ENCODE measurements at places on chromosomes 7 and 10.

- no peak for DNase-seq
Observed at GRCh38 chr7:18464830-18465229, 30.7 kb upstream of the HDAC9 start.

- DNase-seq = no peak
Observed at GRCh38 chr10:88209231-88209630, 345.8 kb downstream of the PTEN start.

- DNase-seq = peak; percentile 1
Observed at GRCh38 chr10:11255796-11256444, 238.2 kb downstream of the CELF2 start.

- DNase-seq = no peak
Observed at GRCh38 chr10:130636313-130636930, 500.2 kb downstream of the GLRX3 start.

DNA sequence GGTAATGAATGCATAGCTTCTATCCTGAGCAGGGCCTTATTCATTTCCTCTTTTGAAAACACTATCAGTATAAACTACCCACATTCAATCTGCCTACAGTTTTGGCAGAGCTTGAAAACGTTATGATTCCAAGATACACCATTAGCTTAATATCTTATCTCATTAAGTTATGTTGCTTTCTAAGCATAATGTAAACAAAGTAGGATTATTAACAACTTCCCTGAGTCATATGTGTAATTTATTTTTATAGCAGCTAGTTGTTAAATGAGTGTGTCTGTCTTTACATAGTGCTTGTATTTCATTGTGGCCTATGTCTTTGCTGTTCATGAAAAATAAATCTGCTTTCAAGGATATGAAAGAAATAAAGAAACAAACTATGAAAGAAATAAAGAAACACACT is 106.2 kb upstream of the DLX6 start:
- no peak for DNase-seq

DNA sequence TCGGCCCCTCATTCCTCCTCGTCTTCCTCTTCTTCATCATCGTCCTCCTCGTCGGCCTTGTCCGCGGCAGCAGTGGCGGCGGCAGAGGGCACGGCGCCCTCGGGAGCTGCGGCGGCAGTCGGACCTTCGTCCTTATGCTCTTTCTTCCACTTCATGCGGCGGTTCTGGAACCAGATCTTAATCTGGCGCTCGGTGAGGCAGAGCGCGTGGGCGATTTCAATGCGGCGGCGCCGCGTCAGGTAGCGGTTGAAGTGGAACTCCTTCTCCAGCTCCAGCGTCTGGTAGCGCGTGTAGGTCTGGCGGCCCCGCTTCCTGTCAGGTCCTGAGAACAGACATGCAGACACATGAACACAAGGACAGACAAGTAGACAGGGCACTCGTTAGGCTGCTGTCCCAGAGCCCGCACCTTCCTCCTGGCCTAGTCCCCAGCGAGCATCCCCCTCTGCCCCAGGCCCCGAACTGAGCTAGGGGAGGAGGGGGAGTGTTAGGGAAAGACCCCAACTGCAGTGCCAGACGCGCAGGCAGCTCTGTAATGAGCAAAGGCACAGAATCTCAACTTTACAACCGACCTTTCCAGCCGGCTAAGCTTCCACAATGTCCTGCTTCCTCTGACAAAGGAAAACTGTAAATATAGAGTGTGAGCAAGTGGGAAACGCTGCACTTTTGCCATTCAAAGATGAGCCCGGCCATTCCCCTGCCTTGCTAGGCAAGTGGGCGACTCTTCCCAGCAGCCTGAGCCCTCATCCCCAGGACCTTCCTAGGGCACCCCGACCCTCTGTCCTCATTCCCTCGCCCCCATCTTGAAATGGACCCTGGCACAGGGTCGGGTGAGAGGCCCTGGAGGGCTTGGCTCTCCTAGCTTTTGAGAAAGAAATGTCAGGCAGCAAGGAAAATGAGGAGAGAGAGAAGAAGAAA is 1.3 kb downstream of the HOXA7 start:
- no peak for DNase-seq

- DNase-seq = no peak
Observed at GRCh38 chr7:52473756-52474155, 561.7 kb upstream of the POM121L12 start.

DNA sequence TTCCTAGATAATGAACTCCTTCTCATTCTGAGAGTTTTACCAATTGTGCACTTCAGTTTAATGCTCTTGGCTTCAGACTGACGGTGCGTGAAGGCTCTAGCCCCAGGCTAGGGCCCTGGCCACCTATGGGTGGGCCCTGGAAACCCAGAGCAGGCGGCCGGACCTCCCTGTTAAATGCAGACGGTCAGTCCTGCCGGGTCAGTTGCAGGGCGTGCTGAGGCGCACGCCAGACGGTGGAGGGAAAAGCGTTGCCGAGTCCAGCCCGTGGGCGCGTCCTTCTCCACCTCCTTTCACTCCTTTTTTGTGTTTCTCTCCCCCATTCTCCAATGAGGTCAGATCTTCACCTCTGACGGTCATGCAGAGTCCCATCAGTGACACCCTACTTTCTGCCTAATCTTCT is 2.3 kb downstream of the DPYSL4 start:
- DNase-seq = no peak

GRCh38 chr10:11870461-11870780 is 47.3 kb downstream of the PROSER2 start:
- no peak for DNase-seq

- no peak for DNase-seq
Observed at GRCh38 chr7:43653466-43653865, 70.6 kb downstream of the STK17A start.

GRCh38 chr7:127652333-127653248 is 597 bp downstream of the SND1 start:
- DNase-seq = no peak

DNA sequence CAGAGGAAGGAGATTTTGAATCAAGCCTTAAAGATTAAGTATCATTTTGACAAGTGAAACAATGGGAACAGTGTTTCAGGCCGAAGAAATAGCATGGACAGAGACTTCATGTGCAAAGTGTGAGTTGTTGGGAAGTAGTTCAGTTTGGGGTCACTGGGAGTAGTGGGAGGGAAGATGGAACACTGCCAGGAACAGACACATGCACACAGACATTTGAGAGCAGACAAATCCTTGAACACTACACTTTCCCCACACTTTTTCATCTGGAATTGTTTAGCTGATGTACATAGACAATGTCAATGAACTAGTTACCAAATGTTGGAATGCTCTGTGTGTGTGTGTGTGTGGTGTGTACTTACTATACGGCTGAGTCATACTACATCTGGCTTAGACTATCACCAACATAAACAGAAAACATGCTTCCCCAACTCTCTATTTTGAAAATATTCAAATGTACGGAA is 52.4 kb upstream of the LRRC17 start:
- no peak for DNase-seq

GRCh38 chr10:32408690-32409089 is 37.2 kb upstream of the CCDC7 start:
- DNase-seq = no peak

GRCh38 chr7:48617993-48618392 is 306.4 kb upstream of the CDC14C start:
- DNase-seq = no peak

DNA sequence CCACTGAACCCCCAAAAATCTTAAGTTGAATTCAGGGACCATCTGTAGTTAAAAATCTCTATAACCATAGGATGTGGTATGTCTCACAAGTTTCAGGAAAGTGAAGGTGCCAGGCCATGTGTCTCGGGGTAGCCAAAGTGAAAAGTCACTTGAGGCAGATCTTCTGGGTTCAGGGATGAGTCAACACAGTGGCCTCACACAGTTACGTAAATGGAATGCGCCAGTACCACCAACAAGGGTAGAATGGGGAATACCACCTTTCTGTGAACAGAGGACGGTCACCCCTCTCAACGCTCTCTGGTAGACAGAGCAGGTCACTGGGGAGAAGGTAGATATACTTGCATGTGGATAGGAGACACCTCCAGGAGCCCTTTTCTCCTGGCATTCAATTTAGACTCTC is 71.4 kb downstream of the ELMO1 start:
- DNase-seq = no peak

- no peak for DNase-seq
Observed at GRCh38 chr7:103727982-103728610, 261.4 kb downstream of the RELN start.

- peak; percentile 67 for DNase-seq
Observed at GRCh38 chr7:158000160-158000559, 587.5 kb downstream of the PTPRN2 start.

- DNase-seq = peak; percentile 64
Observed at GRCh38 chr10:45373576-45374349, at the start of gene ALOX5. TSS of gene ALOX5 (plus strand) at chr10:45374216. CDS start at chr10:45374280, 64 bp downstream.

- peak; percentile 99 for DNase-seq
Observed at GRCh38 chr7:44200699-44201461, at the start of gene YKT6. TSS of gene YKT6 (plus strand) at chr7:44200978. CDS start at chr7:44201136, 158 bp downstream.

DNA sequence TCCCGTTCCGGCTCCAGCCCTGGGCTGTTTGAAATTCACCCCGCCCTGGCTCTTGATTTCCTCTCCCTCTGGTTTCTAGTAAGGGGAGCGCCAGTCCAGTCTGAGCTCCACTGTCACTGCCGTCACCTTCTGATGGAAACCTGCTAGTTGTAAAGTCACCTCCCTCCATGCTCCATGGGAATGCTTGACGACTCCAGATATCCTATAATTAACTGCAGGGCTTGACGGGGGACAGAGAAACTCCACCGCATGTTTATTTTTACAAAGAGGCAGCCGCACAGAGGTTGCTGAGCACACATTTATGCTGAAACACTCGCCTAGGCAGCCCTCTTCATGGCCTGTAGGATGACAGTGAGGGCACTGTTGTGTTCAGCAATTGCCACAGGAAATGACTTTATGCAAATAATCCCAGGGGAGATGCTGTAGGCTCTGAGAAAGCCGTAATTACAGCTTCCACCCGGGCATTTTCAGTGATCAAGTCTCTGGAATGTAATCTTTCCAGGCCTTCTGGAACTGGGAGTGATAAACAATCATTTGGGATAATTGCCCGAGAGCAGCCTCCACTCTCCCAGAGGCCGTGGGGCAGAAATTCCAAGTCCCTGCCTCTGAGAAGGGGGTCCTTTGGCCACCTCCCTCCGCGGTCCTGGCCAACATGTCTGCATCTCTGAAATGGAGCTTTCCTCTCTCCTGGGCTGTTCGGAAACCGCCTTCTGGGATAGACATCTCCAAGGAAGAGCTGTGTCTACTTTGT is 300.5 kb downstream of the KLF6 start:
- DNase-seq = peak; percentile 68

GRCh38 chr10:16437540-16437894 is 707 bp downstream of the PTER start:
- DNase-seq = no peak

- peak; percentile 32 for DNase-seq
Observed at GRCh38 chr7:103504505-103505135, 58.6 kb upstream of the SLC26A5 start.

DNA sequence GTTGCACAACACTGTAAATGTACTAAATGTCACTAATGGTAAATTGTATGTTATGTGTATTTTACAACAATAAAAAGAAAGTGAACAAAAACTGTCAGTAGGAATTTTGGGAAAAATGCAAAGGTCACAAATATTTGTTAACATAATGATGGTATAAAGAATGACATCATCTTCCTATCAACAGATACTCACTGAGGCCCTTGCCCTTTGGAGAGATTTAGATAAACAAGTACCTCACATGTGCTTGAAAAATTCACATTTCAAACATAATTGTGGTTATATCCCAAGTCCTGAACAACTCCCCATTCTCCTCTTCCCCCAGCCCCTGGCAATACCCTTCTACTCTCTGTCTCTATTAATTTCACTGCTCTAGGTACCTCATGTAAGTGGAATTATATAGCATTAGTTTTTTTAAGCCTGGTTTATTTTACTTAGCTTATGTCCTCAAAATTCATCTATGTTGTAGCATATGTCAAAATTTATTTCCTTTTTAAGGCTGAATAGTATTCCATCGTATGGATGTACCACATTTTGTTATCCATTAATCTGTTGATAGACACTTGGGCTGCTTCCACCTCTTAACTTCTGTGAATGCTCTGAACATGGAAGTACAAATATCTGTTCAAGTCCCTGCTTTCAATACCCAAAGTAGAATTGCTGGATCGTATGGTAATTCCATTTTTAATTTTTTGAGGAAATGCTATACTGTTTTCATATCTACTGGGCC is 90.5 kb downstream of the WIPF3 start:
- DNase-seq = no peak

DNA sequence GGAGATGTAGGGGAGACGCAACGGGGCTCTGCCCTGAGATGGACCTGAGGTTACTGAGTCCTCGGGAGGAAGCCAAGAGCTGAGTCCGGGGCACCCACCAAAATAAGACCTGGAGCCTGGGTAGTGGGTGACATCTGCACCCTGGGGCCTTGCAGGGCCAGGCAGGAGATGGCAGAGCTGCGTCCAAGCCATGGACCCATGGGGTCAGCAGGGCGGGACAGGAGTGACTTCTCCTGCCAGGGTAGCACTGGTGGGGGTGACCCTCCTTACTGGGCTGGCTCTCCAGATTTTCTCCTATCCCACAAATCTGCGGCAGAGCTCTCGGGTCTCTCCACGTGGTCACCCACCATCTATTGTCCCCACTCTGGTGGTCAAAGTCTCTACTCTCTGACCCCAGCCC is 2.1 kb downstream of the GHRHR start:
- no peak for DNase-seq

DNA sequence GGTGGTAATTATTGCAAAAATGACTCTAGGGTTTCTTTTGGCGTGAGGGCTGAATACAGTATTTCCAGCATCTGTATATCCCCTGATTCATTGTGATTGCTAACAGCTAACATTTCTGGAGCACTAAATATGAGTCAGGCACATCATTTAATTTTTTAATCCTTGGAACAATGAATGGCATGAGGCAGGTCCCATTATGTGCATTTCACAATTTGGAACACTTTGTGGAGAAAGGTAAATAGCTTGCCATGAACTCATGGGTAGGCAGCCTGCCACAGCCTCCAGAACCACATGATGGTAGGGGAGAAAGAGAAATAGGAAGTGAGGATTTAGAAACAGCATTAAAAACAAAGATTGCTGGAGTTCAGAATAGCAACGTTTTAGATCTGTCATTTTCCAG is 1.7 kb downstream of the NPTX2 start:
- peak; percentile 38 for DNase-seq

- DNase-seq = no peak
Observed at GRCh38 chr7:92748495-92748894, 87.9 kb downstream of the CDK6 start.

- no peak for DNase-seq
Observed at GRCh38 chr10:112986544-112987190, 36.6 kb downstream of the TCF7L2 start.

DNA sequence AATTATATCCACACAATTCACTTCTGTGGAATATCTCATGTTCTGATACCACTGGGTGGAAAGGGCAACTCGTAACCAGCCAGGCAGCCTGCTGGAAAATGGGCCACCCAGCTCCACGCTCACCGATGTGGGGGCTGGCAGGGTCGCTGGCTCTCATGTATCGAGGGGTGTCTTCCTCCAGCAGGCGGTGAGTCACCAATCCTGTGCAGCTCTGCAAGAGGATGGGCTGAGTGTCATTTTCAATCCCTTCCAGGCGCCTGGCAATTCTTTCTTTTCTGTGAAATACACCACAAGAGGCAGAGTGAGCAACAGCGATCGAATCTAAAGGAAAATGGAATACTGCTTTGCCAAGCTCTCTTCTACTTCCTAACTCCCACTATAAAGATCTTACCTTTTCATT is 80.1 kb downstream of the SVIL start:
- DNase-seq = no peak

All from NCI-H1417 (cell line).